NCI-H1105 (cell line): ENCODE measurements at places on chromosomes 4 and X.

DNA sequence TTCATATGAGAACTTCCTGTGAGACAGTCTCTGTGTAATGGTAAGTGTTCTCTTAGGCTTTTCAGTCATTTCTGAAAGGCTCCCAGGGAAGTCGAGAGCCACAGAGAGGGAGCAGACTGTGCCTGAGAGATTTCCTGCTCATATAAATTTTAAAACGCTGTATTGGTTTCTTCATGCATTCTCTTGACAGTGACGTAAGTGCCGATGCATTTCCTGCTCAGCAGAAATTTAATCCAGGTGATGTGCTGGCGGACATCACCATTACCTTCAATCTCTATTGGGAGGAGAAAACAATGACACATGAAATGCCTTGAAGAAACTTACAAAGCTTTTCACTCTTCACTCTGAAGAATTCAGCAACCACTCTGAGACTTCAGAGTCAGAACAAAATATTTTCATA lies 383.6 kb downstream of the BMPR1B start:
- DNase-seq = no peak

GRCh38 chr4:73718375-73719373 lies 21.7 kb upstream of the CXCL8 start:
- no peak for DNase-seq

DNA sequence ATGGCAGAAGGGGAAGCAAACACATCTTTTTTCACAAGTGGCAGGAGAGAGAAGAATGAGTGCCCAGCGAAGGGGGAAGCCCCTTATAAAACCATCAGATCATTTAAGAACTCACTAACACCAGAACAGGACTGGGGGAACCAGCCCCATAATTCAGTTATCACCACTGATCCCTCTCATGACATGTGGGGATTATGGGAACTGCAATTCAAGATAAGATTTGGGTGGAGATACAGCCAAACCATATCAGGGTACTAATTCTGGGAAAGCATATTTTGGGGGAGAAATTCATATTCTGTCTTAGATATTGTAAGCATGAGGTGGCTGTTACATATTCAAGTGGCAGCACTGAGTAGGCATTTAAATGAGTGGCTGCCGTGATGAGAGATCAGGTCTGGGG lies 87.8 kb downstream of the RAPGEF2 start:
- DNase-seq = no peak

DNA sequence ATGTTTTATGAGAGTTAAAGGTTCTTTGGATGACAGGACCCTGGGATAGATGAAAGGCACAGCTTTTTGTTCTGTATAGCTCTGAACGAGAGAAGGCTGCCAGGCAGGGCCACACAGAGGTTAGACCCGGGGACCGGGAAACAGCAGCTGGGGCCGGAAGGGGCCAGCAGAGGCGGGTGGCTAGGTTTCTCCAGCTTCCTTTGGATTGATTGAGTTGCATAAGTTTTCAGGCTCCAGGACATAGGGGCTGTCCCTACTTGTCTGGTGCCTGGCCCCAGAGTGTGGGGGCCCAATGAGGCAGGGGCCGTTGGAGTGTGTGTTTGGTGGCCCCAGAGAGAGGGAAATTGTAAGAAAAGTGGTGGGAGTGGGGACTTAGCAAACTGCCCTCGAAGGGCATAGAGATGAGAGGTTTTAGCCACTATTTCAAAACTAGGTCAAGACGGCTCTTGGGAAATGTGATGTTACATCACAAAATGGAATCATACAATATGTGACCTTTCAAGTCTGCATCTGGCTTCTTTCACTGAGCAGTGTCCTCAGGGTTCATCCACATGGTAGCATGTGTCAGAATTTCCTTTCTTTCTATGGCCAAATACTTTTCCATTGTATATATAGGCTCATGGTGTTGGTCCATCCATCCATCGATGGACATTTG lies 3.7 kb downstream of the ZFP92 start:
- DNase-seq = no peak

DNA sequence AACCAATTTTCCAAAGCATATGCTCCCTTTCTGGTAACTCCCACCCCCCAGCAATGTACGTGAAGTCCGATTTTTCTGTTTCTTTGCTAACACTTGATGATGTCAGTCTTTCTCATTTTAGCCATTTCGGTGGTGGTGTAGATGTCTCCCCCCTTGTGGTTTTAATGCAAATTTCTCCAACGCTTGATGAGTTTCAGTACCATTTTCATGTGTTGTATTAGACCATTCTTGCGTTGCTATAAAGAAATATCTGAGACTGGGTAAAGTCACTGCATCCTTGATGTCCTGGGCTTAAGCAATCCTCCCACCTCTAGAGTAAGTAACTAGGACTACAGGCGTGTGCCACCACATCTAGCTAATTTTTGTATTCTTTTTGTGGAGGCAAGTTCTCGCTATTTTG lies 148.4 kb upstream of the VCX3A start:
- no peak for DNase-seq
